ENCODE measurements at places on chromosomes 5 and 9.

DNA sequence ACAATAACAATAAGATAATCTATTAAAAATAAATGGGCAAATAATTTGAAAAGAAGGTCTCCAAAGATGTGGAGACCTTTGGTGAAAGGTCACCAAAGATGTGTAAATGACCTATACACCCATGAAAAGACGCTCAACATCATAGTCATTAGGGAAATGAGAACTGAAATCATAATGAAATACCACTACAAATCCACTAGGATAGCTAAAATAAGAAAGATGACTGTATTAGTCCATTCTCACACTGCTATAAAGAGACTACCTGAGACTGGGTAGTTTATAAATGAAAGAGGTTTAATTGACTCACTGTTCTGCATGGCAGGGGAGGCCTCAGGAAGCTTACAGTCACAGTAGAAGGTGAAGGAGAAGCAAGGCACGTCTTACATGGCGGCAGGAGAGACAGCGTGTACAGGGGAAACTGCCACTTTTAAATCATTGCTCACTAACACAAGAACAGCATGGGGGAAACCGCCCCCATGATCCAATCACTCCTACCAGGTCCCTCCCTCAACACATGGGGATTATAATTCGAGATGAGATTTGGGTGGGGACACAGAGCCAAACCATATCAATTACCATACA is 339.6 kb downstream of the ENC1 start:
- no peak for DNase-seq

- no peak for DNase-seq
Measured at GRCh38 chr5:39816156-39816845, 391.5 kb upstream of the DAB2 start.

DNA sequence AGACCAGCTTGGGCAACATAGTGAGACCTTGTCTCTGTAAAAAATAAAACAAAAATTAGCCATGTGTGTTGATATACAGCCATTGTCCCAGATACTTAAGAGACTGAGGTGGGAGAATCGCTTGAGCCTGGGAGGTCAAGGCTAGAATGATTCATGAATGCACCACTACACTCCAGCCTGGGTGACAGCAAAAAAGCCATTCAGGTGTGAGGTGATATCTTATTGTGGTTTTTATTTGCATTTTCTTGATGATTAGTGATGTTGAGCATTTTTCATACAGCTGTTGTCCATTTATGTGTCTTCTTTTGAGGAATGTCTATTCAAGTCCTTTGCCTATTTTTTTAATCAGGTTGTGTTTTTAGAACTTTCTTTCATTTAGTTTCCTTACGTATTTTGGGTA is 23.2 kb downstream of the MTAP start:
- DNase-seq, result no peak

- DNase-seq, result no peak
Measured at GRCh38 chr9:126399251-126399650, 72.6 kb downstream of the MVB12B start.
